Left cardiac atrium (tissue), 4 donors: ENCODE measurements at places on chromosomes 4 and X. TPM values are rescaled to one million over a fixed set of nuclear protein-coding genes. Genes with fewer than 3 reads are reported as not detected.
A peak's percentile ranks its signal among the peaks of the same experiment; 100 is the strongest.

TADA2B gene
- 30.7 TPM for total RNA-seq

DNA sequence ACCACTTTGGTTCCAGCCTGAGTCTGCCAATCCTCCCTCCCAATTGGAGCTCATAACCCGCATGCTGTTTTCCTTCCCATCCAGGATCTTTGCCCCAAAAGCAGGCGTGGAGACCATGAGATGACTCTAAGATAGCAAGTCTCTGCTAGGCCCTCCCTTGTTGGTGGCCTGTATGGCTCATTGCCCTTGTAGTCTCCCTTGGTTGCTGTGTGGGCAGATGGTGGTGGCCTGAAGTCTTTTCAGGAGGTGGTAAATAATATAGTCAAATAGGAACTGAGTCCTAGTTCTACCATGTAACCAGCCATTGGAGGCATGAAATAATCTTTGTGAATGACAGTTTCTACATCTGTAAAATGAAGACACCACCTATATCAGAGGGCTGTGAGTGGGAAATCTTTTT is 1.2 kb downstream of the ATP6AP1 start:
- no peak for DNase-seq

DNA sequence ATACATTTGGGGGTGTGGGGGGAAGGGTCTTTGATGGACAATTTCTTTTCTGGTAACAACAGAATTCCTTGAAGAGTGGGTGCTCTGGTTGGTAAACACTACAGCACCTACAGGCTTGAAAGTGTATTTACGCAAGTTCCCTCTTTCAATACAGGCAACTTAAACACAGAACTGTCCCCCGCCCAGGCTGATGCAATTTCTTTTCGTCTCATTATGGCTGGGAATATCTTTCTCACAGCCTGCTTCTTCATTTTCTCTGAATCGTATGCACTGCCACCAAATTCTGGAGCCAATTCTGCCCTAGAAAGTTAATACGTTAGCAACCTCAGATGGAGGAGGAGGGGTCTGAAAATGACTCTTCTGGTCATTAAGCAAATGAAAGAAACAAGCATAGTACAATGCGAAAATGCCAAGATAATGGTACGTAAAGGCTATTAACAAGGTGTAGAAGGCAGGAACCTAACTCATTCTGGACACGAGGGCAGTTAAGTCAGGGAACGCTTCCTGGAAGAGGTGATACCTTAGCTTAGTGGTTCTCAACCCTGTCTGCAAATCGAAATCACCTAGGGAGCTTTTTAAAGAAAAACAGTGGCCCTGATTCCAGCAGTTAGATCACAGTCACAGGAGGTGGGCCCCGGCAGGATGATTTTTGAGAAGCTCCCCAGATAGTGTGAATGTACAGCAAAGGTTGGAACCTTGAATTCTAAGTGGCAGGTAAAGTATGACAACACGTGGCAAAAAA is 1.0 kb downstream of the AGA start:
- no peak for DNase-seq

ABHD18 gene
- 8.2 TPM for total RNA-seq

GRCh38 chrX:29143756-29144155 is 556.5 kb downstream of the IL1RAPL1 start:
- DNase-seq = no peak

PAGE2 gene
- total RNA-seq = not detected

GRCh38 chr4:111788099-111788498 is 357.2 kb upstream of the FAM241A start:
- DNase-seq = no peak

- DNase-seq = no peak
These were observed 130.8 kb downstream of the ANAPC10 start for GRCh38 chr4:144967161-144967560.

GRCh38 chr4:76485450-76485849 is 50.4 kb downstream of the SHROOM3 start:
- DNase-seq = no peak

DNA sequence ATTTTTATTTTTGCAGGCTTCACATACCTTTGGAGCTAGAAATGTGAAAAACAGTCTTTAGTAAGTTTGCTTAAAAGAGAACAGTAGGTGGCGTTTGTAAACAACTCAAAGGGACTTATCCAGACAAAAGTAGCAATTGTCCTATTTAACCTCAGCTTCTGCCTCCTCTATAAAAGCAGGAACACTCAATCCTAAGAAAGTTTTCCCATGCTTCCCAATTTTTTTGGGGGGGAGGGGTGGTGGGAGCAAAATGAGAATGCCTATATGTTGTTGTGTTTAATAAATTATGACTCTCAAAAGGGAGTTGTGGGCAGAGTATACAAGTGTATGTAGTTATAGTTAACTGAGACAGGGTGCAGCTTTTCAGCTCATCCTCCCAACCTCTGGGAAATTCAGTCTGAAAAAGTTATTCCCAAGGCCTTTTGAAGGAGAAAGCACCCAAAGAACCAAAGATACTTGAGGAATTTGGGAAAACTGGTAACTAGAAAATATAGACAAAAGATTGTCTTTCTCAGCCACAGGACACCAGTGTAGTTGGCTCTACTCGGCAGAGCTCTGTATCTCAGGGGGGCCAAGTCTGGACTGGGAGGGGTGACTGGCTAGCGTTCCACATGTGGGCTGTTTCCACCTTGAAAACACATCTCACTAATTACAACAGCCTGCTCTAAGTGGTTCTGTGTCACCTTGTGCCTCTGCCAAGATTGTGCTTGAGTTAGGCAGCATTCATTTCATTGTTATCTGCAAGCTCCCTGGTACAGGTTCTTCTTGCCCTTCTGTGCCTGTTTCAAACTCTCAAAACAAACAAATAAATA is 2.8 kb downstream of the SFRP2 start:
- DNase-seq = no peak

DNA sequence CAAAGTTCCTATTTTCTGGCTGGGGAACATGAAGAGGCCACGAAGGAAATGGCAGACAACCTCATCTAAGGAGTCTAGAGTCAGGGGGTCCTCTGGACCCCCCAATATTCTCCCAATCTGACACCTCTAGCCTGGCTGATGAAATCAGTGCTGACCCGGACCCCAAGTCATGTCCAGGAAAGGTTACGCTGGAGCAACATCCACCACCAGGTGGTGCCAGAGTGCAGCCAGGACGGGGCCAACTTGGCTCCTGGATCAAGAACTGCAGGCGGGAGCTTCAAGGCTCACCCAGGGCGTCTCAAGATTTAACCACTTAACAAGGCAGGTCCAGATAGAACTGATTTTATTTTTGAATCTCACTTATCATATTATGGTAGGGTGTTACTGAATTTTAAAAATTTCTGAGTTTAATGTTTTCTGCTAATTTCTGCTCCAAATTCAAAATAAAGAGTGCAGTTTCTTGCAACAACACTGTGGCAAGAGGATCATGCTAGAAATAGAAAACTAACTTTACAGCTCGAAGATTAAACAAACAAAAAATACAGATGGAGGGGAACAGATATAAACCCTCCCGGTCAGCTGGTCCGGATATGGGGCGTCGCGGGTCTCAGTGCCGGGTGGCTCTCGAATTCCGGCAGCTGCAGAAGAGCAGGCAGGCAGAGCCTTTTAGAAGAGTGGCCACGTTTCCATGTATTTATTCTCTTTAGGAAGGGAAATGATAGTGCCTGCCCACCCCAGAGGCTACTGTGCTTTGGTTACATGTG is 135.5 kb downstream of the AFAP1 start:
- DNase-seq = peak; percentile 87

DNA sequence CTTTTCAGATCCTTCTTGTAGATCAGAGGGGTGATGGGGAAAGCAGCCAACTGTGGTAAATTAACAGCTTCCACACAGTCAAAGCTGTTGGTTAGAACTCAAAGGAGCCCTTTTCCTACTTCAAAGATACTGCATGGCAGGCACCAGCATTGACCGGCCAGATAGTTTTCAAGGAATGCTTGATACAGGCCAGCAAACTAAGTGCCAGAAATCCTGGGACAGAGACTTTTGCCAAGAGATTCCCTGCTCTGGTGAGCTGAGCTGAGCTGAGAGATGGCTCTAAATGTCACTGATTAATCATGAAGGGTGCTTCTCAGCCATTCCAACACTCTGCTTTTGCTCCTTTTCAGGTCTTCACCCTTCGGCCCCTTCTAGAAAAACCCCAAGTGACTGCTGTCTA is 131.6 kb upstream of the MED14 start:
- DNase-seq = no peak

- no peak for DNase-seq
These were observed 78.7 kb upstream of the MSX1 start for GRCh38 chr4:4780729-4781244.

DNA sequence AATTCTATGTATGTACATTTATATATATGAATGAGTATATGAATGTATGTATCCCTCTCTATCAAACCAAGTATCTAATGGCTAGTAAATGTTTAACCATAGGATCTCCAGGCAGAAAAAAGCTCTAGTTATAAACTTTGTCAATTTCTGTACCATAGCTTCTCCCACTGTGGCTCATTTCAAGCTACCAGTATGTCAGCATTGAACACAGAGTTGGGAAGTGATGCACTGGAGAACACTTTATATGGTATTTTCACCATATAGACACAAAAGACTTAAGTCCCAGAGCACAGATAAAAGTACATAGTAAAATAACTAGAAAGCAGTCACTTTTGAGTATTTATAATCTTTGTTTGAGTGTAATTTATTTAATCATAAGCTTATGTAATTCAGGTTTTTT is 53.9 kb upstream of the ATP8A1 start:
- no peak for DNase-seq

DNA sequence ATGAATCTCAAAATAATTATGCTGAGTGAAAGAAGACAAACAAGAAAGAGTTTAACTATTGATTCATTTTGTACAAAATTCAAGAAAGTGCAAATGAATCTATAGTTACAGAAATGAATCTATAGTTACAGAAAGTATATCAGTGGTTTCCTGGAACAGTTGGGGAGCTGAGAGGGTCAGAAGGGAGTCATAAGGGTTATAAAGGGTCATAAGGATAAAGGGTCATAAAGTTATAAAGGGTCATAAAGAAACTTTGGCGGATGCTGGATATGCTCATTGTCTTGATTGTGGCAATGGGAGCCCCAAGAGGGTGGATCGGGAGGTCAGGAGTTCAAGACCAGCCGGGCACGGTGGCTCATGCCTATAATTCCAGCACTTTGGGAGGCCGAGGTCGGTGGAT is 26.0 kb upstream of the INTS6L start:
- DNase-seq = no peak

DNA sequence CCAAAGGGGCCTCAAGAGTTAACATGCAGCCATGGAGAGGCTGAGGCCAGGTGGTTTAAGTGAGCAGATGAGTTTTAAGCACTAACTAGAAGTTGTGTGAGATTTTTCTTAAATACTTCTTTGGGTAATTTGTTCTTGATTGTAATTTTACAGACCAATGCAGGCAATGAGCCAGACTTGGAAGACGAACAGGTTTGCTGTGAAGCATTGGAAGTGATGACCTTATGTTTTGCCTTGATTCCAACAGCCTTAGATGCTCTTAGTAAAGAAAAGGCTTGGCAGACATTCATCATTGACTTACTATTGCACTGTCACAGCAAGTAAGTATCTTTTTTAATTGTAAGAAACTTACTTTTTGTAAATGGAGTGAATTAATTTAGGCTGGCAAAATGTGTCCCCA is 103.9 kb downstream of the USP9X start:
- no peak for DNase-seq

DNA sequence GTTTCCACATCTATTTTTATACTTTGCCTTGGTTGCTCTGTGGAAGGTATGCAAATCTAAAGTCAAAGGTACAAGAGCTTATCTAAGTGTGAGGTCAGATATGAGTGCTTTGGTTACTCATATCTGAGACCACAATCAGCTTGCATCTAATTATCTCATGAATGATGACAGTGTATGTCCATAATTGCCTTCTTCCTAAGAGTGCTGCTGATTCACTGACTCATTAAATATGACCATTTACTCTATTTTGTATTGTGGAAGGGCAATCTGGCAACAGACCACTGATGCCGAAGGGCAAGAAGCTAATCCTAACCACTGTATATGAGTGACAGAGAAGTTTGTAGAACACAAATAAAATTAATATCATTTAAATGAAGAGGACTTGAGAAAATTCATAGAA is 1190.2 kb upstream of the AGA start:
- DNase-seq = no peak
